Stimulated activated naive CD8-positive, alpha-beta T cell treated with anti-CD3 and anti-CD28 coated beads, Interleukin-15, Interleukin-2, amounts not matched to agents 100 U/mL and 50 U/mL, for 24 hours (primary cell): ENCODE measurements at places on chromosomes 3 and 15.

DNA sequence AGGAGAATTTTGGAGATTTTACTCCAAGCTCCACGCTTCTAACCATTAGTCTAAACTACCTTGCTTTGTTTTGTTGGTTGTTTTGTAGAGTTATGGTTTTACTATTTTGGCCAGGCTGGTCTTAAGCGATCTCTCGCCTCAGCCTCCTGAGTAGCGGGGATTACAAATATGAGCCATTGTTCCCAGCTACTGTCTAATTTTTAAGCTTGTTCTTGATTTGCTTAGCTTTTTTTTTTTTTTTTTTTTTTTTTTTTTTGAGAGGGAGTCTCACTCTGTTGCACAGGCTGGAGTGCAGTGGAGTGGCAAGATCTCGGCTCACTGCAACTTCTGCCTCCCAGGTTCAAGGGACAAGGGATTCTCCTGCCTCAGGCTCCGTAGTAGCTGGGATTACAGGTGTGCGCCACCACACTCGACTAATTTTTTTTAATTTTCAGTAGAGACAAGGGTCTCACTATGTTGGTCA lies 28.5 kb downstream of the EFCAB12 start:
- DNase-seq = peak; percentile 17

- no peak for DNase-seq
These were observed 100.7 kb upstream of the IL12A start for GRCh38 chr3:159887911-159888310.

DNA sequence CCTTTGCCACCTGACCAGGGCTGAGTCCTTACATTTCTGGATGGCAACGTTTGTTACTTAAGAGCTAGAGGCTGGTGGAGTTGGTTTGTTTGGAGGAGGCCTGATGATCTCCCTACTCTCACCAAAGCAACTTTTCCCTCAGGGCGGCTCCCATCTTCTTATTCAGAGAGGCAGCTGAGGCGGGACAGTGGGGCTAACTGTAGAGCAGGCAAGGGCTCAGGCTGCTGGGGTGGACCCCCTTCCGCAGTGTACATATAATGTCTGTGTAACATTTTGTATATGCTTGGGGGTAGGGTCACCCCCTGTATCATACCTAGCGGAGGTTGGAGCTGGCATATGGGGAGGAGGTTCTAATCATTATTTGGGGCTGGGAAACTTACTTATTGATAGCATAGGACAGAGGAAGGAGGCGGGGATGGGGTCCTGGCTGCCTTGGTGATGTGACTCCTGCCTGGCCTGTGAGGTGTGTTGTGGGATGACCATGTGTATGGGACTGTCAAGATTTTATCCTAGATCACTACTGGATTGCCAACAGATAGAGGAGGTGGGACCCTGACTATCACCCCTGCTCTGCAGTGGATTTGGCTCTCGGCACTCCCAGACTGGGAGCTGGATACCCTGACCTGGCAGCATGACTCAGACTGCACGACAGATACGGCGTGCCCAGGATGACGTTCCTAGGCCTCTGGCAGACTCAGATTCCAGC lies 52.5 kb upstream of the UBE2Q2 start:
- no peak for DNase-seq

- no peak for DNase-seq
These were observed 29.1 kb upstream of the TBC1D23 start for GRCh38 chr3:100231668-100232067.

DNA sequence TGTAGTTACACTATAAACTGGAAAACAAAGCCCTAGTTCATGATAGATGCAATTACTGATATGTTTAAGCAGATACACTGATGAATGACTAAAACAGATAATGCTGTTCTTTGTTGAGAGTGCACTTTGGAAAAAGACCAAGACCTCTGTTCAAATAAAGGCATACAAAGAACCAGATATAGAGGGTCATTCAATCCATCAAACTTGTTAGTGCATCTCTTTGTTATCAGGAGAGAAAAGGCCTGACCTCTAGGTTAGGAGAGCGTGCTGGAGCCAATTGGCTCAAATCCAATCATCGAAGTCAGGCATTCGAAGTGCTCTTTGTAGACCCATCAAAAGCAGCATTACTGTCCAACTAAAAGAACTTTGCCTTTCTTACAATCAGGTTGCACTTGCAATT lies 124.2 kb downstream of the TFG start:
- no peak for DNase-seq

DNA sequence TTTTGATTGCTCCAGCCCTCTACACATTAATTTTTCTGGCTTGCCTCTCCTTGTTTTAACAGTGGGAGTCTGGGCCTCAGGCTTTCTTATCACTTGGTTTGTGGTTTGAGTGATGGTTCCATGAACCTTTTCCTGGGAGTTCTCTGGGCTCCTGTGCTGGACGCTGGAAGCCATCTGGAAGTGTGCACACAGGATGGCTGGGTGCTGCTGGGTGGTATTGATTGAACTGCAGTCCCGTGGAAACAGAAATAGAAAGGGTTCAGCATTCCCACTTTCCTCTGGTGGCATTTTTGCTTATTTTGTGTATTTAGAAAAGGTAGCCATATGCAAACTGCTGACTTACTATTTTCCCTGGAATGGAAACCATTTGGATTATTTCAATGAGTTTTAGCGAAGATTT lies 25.6 kb downstream of the MITF start:
- no peak for DNase-seq

DNA sequence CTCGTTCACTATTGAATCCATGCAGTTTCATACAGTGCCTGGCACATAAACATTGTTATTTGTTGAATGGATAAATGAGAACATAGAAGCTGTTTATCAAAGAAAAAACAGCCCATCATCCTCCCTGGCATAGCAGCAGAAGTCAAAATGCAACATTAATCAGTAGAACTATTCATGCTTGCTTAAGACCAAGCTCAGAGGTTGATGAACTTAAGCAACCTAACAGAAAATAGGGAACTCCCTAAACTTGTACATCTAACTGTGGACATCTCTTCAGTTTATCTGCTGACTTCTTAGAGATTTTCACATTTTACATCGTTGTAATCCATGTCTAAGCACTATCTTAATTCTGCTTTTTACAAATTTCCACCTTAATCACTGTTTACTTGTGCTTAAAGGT lies 29.2 kb downstream of the SENP8 start:
- DNase-seq = no peak

- DNase-seq = no peak
These were observed 45.0 kb downstream of the TMEM44 start for GRCh38 chr3:194588236-194588635.

- DNase-seq = no peak
These were observed 635.1 kb upstream of the AGTR1 start for GRCh38 chr3:148062590-148062989.

DNA sequence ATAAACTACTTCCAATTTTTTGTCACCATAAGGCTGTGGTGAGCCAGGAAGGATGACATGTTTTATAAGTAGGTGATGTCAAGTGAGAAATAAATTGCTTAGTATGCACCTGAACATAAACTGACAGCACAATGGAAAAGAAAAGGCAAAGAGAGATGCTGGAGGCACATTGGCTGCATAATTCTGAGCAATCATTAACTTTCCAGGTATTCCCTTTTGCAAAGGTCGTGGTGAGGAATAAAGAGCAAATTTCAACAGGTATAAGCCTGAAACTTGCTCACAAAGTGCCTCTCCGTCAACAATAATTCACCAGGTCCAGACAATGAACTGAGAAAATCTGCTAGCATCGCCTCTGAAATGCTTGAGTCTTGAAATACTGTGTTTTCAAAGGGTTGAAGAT lies 48.2 kb downstream of the ITGB5 start:
- DNase-seq = no peak

DNA sequence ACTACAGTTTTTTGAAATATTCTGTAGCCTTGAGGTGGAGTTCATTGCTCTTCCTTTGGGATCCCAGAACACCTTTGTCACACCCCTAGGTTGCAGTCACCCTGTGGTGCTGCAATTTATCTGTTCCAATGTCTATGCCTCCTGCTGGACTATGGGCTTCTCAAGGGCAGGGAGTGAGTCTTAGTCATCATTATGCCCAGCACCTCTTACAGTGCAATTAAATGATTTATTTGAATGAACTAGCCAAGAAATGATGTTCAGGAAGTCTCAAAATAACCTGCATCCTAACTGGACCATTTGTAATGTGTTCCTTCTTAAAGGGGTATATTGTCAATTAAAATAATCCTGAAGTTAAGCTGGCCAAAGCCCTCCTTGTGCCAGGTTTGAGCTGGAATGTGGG lies 28.5 kb downstream of the SHC4 start:
- no peak for DNase-seq

DNA sequence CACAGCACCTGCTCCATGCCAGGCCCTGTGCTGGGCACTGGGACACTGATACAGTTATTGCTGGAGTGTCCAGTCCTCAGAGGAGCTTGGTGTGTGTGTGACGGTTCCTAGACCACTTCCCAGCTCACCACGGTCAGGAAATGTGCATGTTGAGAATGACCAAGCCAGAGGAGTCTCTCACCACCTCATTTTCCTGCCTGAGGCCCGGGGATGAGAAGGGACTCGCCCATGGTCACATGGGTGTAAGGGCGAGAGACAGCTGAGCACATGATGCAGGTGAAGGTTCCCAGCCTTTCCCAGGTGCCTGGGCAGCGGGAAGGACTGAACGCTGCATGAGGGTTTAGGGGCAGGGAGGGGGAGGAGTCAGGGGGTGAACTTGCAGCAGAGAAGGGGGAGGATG lies 180.9 kb upstream of the TLE3 start:
- DNase-seq = no peak

- no peak for DNase-seq
These were observed 26.5 kb downstream of the NEO1 start for GRCh38 chr15:73078722-73079121.

- DNase-seq = no peak
These were observed 11.2 kb downstream of the CIB1 start for GRCh38 chr15:90222547-90222946.

GRCh38 chr15:34014556-34014955 lies 24.4 kb downstream of the AVEN start:
- DNase-seq = no peak

GRCh38 chr3:52322466-52322865 lies 6.3 kb downstream of the DNAH1 start:
- DNase-seq = no peak

DNA sequence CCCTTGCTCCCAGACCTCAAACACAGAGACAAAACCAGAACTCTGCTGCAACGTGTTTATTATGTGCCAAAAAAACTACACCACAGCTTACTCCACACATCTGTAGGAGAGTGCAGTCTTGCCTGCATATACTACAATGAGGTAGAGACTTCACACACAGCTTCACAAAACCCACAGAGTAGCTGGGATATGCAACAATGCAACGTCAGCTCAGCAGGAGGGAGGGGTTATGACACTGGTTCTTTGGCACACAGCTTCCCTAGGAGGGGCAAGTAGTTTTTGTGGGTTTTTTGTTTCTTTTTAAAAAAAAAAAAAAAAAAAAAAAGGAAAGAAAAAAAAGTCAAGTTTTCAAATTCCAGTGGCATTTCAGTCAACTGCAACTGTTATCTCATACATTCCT lies 2.9 kb upstream of the RPS17 start:
- DNase-seq = no peak

DNA sequence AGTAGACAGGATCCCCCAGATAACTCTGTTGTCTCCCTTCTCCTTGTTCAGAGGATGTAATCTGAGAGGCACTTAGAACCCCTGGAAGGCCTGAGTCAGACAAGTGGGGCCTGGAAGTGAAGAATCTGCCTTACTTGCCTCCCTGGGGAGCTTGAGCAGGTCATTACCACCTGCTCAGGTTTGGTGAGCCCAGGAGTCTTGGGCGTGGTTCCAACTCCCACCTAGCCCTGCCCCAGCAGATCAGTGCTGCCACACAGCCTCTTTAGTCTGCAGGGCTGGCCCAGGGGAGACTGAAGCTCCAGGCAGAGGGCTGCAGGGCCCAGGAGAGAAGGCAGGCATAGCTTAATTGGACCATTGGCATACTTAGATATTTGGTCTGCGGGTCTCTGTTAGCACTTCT lies 230.0 kb downstream of the ERC2 start:
- DNase-seq = no peak

- peak; percentile 29 for DNase-seq
These were observed 139.3 kb downstream of the NFKBIZ start for GRCh38 chr3:101988596-101988995.

DNA sequence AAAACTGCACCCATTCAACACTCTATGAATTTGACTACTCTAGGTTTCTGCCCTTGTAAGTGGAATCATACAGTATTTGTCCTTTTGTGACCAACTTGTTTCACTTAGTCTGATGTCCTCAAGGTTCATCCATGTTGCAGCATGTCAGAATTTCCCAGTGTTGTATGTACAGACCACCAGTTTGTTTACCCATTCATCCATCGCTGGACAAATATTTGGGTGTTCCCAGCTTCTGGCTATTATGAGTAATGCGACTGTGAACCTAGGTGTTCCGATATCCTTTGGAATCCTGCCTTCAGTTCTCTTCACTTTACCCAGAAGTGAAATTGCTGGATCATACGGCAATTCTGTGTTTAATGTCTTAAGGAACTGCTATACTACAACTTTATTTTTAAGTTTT lies 12.6 kb downstream of the RPL32 start:
- DNase-seq = no peak

- DNase-seq = no peak
These were observed 148.0 kb downstream of the RPLP1 start for GRCh38 chr15:69600556-69601085.

- DNase-seq = no peak
These were observed 22.4 kb downstream of the LRRK1 start for GRCh38 chr15:100941536-100941935.

- DNase-seq = peak; percentile 75
These were observed 34.3 kb downstream of the IRAK2 start for GRCh38 chr3:10198761-10199649.
